ENCODE measurements at places on chromosomes 4 and X. TPM values are rescaled to one million over a fixed set of nuclear protein-coding genes. Genes with fewer than 3 reads are reported as not detected.

DNA sequence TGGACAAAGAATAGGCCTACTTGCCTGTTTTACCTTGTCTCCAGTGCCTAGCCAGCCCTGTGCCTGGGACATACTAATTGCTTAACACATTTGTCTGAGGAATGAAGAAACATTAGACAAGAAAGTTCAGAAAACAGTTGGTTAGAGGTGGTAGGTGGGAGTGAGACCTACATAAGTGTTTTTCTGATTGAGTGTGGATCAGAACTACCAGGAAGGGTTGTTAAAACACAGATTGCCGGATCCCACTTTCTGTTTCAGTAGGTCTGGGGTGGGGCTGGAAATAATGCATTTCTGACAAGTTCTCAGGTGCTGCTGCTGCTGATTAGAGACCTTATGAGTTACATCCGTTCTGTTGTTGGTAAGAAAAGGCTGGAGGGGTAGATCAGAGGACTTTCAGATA is 5.7 kb upstream of the JADE1 start:
- no peak for DNase-seq

GRCh38 chrX:119672426-119672825 is 20.5 kb downstream of the SEPTIN6 start:
- no peak for DNase-seq

DNA sequence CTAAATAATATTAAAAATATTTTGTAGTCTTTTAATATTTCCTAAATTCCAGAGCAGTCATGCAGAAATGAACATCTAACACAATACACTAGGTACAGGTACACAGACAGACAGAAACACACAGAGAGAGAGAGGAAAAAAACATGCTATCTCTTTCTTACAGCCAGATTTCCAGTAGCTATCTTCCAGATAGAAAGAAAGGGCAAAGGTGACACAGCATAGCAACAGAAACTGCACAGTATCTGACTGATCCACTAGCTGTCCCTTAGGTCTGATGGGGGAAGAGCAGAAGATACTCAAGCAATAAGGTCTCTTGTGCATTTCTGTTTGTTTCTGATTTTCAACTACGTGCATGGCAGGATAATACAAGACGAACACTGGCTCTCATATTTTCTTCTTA is 7.8 kb downstream of the FBXW7 start:
- DNase-seq, result no peak

DNA sequence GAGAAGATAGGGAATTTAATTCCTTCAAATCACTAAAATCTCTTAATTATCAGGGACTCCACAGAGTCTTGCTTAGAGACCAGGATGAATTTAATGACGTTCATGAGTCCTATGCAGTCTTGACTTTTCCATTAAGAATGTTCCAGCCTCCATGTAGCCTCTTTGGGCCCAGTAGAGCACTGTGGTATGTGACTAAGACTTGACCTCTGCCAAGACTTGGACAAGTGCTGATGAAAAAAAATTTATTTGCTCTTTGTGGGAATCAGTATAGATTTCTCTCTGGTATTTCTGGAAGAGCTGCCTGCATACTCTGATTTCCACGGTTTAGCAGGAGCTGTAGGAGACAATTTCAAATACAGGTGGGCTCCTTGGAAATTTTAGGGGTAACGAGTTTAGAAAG is 40.6 kb downstream of the CHRDL1 start:
- no peak for DNase-seq

- DNase-seq, result no peak
These were observed 137.7 kb downstream of the LDB2 start for GRCh38 chr4:16760617-16761363.

DNA sequence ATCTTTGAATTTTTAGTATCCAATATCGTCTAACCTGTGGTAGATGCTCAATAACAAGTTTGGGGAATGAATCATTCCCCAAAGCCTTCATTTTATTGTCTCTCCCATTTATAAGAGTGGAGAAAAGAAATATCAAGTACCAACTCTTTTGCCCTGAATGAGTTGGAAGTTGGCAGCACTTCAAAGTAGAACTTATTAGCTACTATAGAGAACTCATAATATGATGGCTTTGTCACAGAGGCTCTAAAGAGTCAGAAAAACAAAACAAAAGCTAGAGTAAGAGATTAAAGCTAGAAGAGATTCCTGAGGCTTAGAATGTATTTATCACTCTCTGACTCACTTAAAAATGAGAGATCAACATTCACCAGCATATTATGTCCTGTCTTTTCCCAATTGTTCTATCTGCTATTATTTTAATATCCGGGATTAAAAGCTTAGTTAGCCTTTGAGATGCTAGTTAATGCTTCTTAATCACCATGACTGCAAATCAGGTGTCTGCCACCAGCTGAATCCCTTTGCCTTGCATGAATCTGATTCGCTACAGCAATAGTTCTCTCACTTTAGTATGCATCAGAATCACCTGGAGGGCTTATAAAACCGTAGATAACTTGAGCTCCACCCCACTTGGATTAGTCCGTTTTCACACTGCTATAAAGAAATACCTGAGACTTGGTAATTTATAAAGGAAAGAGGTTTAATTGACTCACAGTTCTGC is 77.9 kb downstream of the PALLD start:
- DNase-seq, result no peak

- DNase-seq, result no peak
These were observed 192.2 kb downstream of the COMMD8 start for GRCh38 chr4:47271291-47271690.

DNA sequence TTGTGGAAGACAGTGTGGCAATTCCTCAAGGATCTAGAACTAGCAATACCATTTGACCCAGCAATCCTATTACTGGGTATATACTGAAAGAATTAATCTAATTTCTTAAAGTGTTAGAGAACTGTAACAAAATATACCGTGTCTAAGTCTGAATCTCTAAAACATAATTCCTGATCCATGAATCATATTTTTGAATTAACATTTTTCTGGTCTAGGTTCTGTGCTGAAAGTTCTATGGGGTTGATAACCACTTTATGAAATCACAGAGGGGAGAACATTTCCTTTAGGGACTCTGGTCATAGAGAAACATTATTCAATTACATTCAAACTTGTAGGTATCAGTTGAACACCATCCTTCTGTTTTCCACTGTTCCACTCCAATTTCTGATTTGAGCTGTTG is 91.9 kb upstream of the ETNPPL start:
- DNase-seq, result no peak

- no peak for DNase-seq
These were observed 202.7 kb downstream of the CRLF2 start for GRCh38 chrX:1009771-1010170.

GRCh38 chr4:22695029-22695428 is 2.3 kb downstream of the GBA3 start:
- no peak for DNase-seq

GRCh38 chr4:86089053-86089452 is 270.8 kb downstream of the MAPK10 start:
- DNase-seq, result no peak

GRCh38 chr4:45094684-45095083 is 368.3 kb upstream of the GNPDA2 start:
- DNase-seq, result no peak

DNA sequence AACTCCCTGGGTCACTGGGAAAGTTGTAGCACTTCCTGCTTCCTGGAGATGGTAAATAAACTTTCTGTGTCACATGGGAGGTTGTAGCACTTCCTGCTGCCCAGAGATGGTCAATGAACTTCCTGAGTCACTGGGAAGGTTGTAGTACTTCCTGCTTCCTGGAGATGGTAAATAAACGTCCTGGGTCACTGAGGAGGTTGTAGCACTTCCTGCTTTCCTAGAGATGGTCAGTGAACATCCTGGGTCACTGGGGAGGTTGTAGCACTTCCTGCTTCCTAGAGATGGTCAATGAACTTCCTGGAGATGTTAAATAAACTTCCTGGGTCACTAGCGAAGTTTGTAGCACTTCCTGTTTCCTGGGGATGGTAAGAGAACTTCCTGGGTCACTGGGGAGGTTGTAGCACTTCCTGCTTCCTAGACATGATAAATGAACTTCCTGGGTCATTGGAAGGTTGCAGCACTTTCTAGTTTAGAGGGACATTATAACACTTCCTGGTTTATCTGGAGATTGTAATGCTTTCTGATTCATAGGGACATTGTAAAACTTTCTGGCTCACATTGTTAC is 62.3 kb upstream of the CD99 start:
- no peak for DNase-seq

DNA sequence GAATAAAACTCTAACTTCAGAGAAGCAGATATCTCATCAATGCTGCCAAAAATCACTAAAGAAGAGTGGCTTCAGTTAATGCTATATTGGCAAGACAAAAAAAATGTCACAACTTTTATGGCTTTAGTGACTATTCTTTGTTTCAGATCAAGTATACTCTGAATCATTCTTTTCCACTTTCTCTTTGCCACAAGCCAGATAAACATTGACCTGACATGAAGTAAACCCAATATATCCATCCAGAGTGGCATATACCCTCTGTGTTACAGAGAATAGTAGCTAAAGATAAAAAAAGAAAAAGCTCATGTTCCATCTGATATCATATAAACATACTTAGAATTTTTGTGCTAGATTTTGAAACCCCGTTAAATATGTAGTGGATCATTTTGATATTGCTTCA is 206.7 kb upstream of the CNKSR2 start:
- DNase-seq, result no peak

GRCh38 chr4:3200423-3201090 is 48.4 kb upstream of the MSANTD1 start:
- no peak for DNase-seq

DNA sequence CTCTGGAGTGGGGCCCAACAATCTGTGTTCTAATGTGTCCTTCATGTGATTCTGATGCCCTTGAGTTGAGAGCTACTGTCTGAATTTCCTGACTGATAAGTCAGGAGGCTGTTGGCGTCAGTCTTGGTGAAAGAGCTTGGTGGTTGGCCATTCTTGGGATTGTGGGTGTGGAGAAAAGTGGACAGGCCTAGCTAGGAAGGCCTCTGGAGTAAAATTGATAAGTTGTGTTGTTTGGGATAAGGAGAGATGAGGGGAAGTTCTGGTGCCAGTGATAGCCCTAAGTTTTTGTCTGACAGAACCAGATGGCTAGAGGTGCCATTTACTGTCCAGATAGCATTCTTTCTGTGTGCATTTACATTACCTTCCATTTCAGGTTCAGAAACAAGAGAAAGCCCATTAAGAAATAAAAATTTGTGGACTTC is 11.7 kb downstream of the NSD2 start:
- DNase-seq, result no peak

- peak; percentile 18 for DNase-seq
These were observed 31.9 kb upstream of the SORCS2 start for GRCh38 chr4:7160439-7160838.

- no peak for DNase-seq
These were observed 56.2 kb upstream of the MAPK10 start for GRCh38 chr4:86416081-86416480.

GRCh38 chr4:156642161-156642560 is 329.4 kb downstream of the PDGFC start:
- DNase-seq, result no peak

DNA sequence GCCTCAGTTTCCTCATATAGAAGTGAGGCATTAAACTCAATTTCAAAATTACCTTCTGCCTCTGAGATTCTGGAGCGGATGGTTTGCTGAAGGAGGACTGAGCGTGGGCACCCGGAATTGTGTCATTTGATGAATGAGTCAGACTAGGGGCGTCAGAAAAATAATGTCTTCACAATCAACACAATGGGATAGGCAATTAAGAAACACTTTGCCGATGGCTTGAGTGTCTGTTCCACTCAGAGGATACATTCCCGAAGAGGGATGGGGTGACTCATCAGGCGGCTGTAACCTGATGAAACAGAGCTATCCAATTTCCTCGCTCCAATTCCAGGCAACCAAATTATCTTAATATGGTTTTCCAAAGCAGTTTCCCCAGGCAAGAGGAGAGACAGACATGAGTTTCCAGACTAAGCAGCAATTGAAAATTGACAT is 1.2 kb upstream of the CHRNA9 start:
- DNase-seq, result no peak

- peak; percentile 82 for DNase-seq
These were observed 65.8 kb upstream of the MSN start for GRCh38 chrX:65601530-65602220.

DNA sequence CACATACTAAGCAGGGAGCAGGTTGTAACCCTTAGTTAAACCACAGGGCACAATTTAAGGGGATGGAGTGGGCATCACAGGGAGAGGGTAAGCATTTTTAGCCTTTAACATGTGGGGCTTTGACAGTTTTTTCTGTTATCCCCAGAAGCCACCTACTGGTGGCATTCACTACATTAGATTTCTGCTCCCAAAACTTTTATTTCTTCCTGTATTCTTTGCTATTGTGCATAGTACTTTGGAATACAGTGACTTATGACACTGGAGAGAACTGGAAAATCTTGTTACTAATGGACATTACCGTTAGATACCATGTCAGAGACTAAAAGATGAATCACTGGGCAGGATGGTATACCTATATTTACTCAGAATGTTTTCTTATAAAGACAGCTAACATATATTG is 7.3 kb downstream of the TRIM75 start:
- DNase-seq, result no peak

DNA sequence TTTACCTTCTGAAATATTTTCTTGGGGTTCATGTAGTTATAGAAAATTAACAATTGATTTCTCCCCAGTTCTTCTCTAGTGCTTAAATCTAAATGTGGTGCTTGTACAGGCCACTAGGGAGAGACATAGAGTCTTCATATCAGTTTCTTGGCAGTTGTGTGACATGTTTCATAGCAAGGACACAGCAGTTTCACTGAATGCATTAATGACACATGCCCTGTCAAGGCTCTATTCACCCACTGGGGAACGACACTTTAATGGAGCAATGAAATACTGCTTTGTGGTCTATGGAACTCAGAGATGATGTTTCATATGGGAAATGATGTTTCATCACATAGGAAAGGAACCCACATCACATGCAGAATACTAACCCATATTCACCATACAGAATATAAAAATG is 2.8 kb downstream of the VEGFC start:
- no peak for DNase-seq

DNA sequence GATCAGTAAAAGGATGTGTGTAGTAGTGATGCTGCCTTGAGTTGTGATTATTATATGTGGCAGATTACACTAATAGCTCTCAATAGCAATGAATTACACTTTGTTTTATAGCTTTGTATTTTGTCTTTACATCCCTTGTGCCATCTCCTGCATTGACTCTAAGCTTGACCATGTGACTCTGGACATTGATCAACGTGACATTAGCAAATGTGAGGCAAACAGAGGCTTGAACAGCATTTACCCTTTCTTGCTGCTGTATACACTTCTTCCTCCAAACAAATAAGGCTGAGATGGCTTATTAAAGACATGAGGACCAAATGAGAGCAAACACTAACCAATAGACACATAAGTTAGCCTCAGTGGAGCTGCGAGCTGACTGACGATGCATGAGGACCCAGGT is 63.5 kb downstream of the MAD2L1 start:
- DNase-seq, result no peak

HMX1 gene
- total RNA-seq, result not detected

ZMAT1 gene
- 1.2 TPM for total RNA-seq

CXorf49 gene
- not detected for total RNA-seq

HTR2C gene
- total RNA-seq, result not detected

TSPAN7 gene
- total RNA-seq, result 66.1 TPM

L1CAM gene
- total RNA-seq, result 4.3 TPM

S100G gene
- total RNA-seq, result not detected

POU4F2 gene
- total RNA-seq, result not detected

SCML2 gene
- 2.5 TPM for total RNA-seq

ARHGAP36 gene
- 0.66 TPM for total RNA-seq

CDS1 gene
- 44.2 TPM for total RNA-seq
